Subcutaneous preadipocyte (primary cell): ENCODE measurements at places on chromosomes 5 and 9. TPM values are rescaled to one million over a fixed set of nuclear protein-coding genes. Genes with fewer than 3 reads are reported as not detected.

BSPRY gene
- not detected in 2 replicates for total RNA-seq

GPR150 gene
- total RNA-seq: 0.20 and 0.37 TPM in 2 replicates

GCNT1 gene
- total RNA-seq: 11.8 and 17.8 TPM in 2 replicates

ASPN gene
- 0.78 and 3.3 TPM in 2 replicates for total RNA-seq

CARD6 gene
- total RNA-seq: 17.2 and 24.3 TPM in 2 replicates

MLANA gene
- 0.20 TPM in 1 of 2 replicates, not detected in the other for total RNA-seq

PCDHGA4 gene
- 1.5 and 3.5 TPM in 2 replicates for total RNA-seq

EPB41L4A gene
- 0.39 and 4.8 TPM in 2 replicates for total RNA-seq

SH2D3C gene
- 0.37 TPM in 1 of 2 replicates, not detected in the other for total RNA-seq

SYK gene
- not detected in 2 replicates for total RNA-seq

SPATA31D4 gene
- not detected in 2 replicates for total RNA-seq

GLRA1 gene
- not detected in 2 replicates for total RNA-seq

PAX5 gene
- total RNA-seq: not detected in 2 replicates

FGD3 gene
- not detected in 2 replicates for total RNA-seq

LIFR gene
- 44.8 and 65.3 TPM in 2 replicates for total RNA-seq

SH3PXD2B gene
- 53.0 and 60.6 TPM in 2 replicates for total RNA-seq

ADGRD2 gene
- total RNA-seq: not detected in 2 replicates

PPP3R2 gene
- not detected in 2 replicates for total RNA-seq

BTNL9 gene
- total RNA-seq: 0.37 TPM in 1 of 2 replicates, not detected in the other

TMEM38B gene
- total RNA-seq: 20.2 and 20.5 TPM in 2 replicates

IFNE gene
- 5.9 and 10.6 TPM in 2 replicates for total RNA-seq

NEK6 gene
- 30.7 and 41.9 TPM in 2 replicates for total RNA-seq

DND1 gene
- under 0.01 and 0.39 TPM in 2 replicates for total RNA-seq

CDX1 gene
- not detected in 2 replicates for total RNA-seq

SV2C gene
- not detected in 2 replicates for total RNA-seq

CCL19 gene
- not detected in 2 replicates for total RNA-seq

OR1L6 gene
- total RNA-seq: not detected in 2 replicates
